ENCODE measurements at places on chromosomes 2 and 18.
A peak's percentile ranks its signal among the peaks of the same experiment; 100 is the strongest.

- no peak for DNase-seq
Measured at GRCh38 chr2:16391986-16392385, 273.6 kb downstream of the CYRIA start.

- DNase-seq, result no peak
Measured at GRCh38 chr2:72934683-72935610, 17.6 kb downstream of the EMX1 start.

DNA sequence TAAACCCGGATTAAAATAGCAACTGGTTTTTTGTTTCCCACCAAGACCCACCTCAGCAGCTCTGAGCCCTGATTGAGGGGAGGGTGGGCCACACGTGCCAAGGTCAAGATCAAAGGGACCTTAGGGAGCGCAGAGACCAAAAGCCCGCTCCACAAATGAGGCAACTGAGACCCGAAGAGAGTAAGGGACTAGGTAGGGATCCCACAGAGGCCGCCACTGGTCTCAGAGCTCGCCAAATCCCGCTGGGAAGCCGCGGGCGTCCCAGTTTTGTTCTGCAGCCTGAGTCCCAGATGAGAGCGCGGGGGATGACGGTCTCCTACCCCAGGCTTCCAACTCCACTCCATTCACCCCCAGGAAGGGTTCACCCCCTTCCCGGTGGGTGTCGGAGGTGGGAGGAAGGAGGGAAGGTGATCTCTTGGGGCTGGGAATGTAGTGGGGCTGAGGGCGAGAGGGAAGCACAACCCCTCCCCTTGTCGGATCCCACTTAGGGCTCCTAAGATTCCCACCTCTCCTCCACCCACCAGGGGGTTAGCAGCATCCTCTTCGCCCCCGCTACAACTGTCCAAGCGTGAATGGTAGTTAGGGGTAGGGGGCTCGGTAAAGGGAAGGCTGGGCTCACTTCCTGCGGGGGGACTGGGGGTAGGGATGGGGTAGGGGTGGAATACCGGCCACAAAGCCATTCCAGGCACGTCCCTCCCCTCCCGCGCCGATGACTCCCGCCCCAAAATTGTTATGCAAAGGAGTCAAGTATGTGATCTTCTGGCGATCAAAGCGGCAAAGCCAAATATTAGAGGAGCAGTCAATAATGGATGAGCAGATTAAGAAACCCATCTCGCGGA is 7.3 kb upstream of the EN1 start:
- DNase-seq, result peak; percentile 78

DNA sequence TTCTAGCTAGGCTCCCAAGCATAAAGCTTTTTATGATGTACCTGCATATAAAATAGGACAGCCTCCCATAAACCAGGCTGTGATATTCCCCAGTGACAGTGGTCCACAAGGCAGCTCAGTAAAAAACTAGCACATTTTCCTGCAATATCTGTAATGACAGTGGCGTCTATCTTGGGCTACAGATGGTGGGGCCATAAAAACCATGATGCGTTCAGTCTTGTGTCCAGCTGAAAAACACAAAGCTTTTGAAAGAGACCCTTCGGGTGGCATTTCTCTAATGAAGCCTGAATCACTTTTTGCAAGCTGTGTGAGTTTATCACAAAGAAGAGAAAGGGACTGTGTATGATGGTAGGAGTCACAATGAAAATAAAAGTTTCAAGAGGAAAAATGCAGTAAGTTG is 183.5 kb downstream of the DSC3 start:
- no peak for DNase-seq

- DNase-seq, result peak; percentile 47
Measured at GRCh38 chr2:241540401-241540770, 18.2 kb upstream of the BOK start.

DNA sequence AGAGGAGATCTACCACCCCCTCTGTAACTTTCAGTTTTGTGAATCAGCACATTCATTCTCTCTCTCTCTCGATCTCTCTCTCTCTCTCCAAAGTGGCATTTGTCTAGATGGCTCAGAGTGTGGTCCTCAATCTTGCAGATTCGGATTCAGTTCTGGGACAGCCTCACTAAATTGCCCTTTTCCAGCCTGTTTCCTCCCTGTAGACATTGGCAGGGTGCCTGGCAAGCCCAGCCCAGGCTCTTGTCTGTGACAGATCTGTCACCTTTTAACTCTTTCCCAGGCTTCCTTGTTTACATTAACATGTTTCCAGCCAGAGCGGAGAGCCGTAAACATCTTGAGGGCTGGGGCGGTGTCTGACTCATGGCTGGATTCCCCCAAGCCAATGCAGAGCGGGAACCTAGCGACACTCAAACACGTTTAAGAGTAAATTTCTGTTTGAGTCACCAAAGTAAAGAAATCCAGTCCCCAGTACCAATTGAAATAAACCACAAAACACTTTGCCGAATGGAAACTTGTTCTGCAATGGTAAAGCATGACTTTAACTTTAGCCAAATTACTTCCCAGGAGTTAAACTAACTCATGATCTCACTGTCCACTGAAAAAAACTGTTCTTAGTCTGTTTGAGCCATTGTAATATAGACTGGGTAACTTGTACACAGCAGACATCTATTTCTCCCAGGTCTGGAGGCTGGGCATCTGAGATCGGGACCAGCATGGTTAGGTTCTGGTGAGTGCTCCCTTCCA is 6.6 kb upstream of the CYP27C1 start:
- peak; percentile 96 for DNase-seq

DNA sequence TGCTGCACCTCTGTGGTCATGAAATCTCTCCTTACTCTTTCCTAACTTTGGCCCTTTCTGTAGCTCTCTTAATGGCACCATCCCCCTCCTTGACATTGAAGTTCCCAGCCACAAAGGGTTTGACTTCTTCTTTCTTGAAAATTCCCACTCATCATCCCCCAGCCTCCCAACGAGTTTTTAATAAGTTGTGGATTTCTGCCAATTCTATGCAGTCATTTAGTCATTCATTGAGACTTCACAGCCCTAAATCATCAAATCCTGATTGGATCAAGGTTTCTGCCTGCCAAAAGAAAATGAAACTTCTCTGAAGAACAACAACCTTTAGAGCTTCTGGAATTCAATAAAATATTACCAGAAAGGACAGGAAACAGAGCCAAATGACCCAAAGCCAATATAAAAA is 354.3 kb downstream of the CLIP4 start:
- peak; percentile 13 for DNase-seq

GRCh38 chr18:12773369-12773768 is 70.5 kb downstream of the PSMG2 start:
- DNase-seq, result no peak

DNA sequence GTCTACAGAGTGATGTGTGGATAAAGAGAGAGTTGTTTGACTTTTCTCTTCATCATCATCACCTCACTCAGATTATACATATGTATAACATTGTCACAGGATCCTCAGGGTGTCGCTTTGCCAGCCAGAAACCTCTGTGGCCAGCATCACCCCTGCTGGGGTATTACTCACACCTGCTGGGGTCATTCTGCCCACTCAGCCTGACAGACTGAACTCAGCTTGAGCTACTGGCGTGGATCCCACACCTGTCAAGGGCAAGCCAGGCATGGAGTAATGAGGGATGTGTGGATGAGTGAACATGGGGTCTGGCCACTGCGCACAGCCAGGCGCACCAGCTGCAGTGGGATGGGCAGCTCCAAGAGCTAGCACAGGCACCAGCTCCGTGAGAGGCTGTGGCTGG is 870.6 kb downstream of the CBLN2 start:
- DNase-seq, result no peak

DNA sequence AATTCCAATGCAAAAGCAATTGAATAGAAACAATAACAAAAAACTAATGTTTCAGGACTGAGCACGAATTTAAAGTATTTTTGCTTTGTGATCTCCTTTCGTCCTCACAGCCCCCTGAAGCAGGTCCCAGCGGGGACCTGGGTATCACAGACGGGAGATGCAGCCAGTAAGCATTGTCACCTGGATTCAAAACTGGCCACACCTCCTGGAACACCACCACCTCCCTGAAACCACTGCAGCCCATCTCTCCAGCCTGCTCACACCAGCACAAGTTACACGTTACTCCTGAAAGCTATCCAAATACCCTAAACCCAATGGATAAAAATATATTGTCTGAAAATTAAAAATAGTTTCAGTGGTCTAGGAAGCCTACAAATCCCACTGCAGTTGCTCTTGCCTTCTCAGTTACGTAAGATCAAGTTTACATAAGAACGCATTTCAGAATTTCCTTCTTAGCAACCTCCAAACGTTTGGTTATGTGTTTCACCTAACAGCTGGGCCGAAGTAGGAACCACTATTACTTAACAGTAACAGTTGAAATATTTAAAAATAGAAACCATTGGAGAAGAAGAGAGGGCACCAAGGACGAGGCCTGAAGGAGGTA is 178.0 kb downstream of the HDAC4 start:
- DNase-seq, result no peak

DNA sequence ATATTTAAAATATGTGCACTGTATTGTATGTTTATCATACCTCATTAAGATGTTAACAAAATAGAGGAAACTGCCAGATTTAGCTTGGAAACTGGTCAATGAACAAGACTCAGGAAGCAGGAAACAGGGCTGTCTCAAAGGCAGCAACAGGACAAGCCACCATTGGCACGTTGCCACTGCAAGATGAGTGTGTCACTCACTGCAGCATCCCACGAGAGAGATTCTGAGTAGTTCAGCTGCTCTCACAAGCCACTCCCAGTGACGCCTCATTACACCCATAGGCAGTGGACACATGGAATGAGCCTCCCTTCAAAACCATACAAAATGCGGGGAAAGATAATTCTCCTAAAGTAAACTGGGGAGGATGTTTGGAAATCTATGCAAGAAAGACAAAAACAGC is 181.9 kb upstream of the DLGAP1 start:
- DNase-seq, result no peak

DNA sequence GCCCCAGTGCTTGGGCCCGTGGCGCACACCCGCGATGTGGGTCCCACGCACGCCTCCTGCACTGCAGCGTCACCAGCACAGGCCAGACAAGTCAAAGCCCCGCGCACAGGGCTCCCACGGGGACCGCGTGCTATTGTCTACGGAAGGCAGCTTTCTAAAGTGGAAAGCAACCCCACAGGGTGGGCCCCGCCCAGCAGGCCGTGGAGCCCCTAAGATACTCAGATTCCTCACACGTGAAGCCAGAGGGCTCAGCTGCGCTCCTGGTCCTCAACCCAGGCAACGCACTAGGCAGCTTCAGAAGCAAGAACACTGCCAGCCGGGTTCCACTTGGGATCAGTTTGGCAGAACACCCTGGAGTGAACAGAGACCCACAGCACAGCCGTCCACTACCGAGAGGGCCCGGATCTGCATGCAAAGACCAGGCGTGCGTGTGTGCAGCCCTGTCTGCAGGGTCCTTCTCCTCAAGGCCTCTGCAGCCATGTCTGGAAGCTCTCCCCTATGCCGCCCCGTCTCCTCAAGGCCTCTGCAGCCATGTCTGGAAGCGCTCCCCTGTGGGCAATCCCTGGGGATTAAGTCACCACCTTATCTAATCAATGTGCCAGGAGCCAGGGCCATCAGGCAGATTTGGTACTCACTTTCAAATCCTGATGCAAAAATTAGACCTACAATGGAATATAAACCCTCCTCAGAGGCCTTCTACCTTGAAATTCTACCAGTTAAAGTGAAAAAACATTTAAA is 231.3 kb downstream of the HDAC4 start:
- DNase-seq, result no peak

- DNase-seq, result no peak
Measured at GRCh38 chr2:47160660-47161059, 5.6 kb upstream of the STPG4 start.

DNA sequence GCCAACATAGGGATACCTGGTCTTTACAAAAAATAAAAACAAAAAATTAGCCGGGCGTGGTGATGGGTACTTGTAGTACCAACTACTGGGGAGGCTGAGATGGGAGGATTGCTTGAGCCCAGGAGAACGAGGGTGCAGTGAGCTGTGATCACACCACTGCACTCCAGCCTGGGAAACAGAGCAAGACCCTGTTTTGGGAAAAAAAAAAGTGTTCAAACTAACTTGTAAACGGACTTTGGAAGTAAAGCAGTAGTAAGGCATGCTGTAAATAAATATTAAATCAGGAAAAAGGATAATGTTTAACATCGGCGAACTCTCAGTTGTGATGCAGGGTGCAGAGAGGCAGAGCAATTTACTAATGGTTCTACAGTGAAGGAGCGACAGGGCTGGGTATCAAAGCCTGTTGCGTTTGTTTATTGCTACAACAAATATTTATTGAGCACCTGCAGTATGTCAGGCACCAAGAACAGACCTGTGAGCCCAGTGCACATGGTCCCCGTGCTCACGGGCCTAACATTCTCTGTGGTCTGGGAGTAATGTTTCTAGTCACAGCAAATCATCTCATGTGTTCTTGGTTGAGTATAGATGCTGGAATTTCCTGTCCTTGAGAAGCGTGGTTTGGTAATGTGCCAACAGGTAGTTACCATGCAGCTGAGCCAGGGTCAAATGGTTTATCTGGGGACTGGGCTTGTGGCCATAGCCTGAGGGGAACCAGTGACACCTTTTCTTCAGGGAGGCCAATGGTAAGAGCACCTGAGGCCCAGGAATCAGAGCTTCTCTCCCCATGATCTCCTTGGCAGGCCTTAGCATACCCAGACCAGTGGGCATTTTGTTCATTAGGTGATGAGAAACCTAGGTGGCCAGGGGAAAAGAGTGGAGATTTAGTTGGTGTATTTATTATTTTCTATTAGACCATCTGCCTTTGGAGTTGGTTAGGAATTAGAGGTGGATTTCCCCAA is 27.9 kb upstream of the GREB1 start:
- DNase-seq, result peak; percentile 5

DNA sequence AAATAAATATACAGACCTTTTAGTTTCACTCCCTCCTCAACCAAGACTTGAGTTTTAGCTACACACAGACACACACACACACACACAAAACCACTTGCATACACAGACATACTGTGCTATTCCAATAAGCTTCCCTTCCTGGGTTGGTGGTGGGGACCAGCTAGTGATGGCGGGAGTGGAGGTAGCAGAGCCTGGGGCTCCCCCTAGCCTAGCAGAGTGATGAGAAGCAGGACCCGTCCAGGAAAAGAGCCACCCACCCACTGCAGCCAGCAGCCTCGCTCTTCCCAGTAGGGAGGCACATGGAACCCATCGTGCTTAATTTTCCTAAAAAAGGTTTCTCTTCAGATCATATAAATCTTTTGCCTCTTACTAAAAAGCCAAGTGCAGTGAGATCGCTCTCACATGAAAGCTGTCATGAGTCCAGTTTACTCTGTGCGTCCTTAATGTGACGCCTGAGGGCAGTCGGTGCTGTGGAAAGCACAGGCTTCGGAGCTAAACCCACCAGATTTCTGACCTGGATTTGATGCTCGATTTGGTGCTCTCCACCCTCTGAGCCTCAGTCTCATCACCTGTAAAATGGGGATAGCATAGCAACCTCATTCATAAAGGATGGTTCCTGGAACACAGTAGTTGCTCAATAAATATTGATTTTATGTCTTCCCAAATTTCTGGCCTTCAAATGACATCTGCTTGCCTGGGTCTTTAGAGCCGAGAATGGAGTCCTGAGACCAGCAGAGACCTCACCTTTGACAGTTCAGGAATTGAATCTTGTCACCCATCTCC is 60.1 kb upstream of the YWHAQ start:
- DNase-seq, result no peak

Measured in fibroblast of skin of back (primary cell).